ENCODE measurements at places on chromosomes 2 and 18.
A peak's percentile ranks its signal among the peaks of the same experiment; 100 is the strongest.

GRCh38 chr2:212649646-212650045 lies 111.0 kb upstream of the ERBB4 start:
- DNase-seq: no peak

DNA sequence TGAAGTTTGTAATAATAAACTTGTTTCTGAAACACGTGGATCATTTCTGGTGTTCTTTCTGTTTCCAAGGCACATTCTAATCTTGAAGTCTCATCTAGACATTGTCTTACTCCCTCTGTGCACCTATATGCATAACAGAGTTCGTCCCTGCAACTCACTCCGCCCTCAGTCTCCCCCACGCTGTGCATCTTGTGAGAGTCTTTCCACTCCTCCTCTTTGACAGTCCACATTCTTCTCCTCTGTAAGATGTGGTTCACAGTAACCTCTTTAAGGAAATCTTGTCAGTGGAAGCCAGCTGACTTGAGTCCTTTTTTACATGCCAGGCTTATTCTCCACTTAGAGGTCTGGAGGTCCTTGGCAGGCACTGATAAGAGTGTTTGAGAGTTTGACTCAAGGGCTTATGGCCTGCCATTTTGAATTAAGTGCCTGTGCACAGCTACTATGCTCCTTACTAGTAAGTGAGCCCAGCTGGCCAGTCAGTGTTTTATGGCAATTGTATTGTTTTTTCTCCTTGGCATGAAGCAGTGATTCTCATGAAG lies 108.9 kb upstream of the IL1R2 start:
- no peak for DNase-seq

- DNase-seq: no peak
Observed at GRCh38 chr2:231933916-231934401, 7.8 kb upstream of the NPPC start.

DNA sequence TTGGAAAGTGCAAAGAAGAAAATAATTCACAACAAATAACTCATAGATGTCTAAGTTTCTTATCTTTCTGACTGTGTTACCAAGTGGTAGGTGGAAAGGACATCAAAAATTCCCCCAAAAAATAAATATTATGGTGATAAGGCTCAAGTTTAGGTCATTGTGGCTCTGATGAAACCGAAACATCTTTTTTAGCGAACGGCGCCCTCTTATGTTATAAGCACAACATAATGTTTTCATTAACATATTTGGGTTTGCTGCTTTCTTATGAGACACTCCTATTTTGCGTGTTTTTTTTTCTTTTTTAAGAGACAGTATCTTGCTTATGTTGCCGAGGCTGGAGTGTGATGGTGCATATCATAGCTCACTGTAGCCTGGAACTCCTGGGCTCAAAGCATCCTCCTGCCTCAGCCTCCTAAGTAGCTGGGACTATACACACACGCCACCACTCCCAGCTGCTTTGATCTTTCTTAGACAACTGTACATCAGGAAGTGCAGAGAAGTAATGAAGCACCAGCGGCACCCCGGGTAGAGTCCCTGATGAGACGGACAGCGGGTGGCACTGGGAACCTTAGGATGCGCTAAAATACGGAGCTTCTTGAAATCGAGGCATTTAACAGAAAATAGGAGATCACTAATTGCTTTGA lies 38.5 kb upstream of the SLC35G4 start:
- no peak for DNase-seq

GRCh38 chr2:241760301-241760771 lies 16.3 kb upstream of the GAL3ST2 start:
- no peak for DNase-seq

- no peak for DNase-seq
Observed at GRCh38 chr2:43024515-43025011, 201.8 kb downstream of the ZFP36L2 start.

DNA sequence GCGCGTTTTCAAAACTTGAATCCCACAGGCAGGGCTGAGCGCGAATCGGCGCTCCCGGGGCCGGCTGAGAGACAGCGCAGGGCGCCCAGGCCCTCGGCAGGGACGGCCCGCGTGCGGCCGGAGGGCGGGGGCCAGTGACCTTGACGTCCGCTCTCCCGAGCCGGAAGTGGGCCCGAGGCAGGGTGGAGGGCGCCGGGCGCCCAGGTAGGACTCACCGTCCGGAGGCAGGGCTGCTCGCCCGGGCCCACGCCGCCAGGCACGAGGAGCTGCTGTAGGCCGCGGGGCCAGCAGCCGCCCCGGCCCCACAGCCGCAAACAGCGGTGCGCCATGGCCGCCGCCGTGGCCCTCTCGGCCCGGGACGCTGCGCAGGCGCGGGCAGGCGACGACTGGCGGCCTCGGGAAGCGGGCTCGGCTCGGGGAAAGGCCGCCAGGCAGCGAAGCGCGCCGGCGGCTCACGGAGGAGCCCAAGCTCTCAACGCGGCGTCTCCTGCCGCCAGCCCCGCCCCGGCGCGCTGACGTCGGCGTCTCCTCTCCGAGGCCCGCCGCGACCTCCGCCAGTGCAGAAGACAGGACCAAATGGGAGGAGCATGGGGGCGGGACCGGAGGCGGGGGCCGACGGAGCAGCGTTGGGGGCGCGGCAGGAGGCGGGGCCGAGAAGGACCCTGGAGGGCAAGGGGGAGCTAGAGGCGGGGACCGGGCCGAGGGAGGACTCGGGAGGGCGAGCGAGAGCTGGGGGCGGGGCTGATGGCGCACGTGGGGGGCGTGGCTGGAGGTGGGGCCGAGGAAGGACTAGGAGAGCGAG lies at the start of gene AFG3L2:
TSS of gene AFG3L2 (minus strand) at position 474 of the 802 bp plus-strand sequence. CDS start at position 329, 145 bp downstream.
- peak; percentile 98 for DNase-seq

DNA sequence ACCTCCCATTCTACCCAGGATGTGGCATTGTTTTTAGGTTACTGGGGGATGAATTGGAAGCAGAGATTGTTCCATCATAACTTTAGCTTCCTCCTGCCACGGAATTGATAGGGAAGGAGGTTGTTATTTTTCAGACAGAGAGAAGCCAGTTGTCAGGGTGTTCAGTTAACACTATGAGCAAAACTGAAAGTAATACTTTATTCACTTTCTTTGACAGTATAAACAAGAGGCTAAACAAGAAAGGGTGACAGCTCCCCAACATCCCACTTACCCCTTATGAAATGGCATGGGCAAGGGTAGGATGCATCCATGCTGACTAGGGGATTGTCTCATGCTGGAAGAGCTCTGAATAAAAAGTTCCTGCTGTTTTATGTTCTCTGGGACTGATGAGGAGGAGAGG lies 36.4 kb upstream of the GAREM1 start:
- DNase-seq: no peak

DNA sequence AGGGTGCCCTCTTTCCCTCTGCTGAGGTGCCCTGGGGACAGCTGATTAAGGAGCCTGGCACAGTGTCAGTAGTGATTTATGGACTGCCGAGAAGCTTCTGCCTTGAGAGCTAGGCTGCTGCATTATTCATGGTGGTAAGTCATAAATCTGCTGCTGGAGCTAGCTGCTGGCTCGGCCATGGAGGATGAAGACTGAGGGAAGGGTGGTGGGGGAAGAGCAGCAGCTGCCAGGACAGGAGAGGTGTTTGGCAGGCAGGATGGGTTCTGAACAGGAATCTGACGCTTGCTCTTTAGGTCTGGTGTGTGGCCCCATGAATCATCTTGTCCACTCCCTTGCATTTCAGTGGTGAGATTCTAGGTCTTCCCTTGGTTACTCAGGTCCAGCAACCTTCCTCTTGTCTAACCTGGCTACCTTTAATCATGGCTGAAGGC lies 296.3 kb downstream of the DYSF start:
- DNase-seq: no peak

DNA sequence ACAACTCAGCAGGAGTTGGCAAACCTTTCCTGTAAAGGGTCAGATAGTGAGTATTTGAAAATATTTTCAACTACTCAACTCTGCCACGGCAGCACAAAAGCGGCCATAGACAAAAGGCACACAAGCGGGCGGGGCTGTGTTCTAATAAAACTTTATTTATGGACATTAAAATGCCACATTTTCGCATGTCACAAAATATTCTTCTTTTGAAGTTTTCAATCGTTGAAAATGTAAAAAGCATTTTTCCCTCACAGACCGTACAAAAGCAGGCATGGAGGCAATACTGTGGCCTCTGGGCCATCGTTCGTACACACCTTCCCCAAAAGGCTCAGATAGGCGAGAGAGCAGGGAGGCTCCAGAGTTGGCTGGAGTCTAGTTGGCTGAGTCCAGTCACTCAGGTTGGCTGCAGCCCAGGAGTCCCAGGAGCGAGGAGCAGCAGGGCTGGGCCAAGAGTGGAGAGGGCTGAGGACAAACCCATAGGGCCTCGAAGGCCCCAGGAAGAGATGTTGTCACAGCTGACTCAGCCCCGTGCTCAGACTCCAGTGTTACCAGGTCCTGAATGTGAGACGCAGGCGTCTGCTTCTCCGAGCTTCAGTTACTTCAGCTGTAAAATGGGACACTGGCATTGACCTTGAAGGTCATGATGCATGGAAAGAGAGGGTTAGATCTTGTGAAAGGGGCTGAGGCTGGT lies 42.5 kb downstream of the SDC1 start:
- no peak for DNase-seq

DNA sequence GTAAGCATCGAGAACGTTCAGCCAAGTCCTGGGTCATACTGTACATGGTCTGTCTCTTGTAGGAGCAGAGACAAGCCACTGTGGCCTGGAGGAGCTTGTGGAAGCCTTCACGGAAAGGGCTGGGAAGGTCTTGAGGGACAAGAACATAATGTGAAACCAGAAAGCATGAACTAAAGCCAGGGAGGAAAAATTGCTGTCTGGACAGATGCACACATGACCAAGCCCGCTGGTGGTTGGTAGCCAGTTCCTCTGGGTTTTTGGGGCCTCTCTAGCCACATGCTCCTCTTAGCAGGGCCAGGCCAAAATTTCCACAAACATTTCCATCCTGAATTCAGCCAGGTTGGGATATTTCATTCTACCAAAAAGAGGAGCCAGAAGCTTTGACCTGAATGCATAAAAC lies 196.2 kb upstream of the SIX2 start:
- DNase-seq: no peak

DNA sequence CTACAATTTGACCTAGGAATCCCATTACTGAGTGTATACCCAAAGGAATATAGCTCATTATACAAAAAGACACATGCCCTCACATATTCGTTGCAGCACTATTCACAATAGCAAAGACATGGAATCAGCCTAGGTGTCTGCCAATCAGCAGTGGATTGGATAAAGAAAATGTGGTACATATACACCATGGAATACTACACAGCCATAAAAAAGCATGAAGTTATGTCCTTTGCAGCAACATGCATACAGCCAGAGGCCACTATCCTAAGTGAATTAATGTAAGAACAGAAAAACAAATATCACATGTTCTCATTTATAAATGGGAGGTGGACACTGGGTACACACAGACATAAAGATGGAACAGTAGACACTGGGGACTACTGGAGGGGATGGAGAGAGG lies 54.0 kb downstream of the GREB1L start:
- DNase-seq: no peak

- no peak for DNase-seq
Observed at GRCh38 chr2:146777181-146777580, 1067.6 kb upstream of the ACVR2A start.

- no peak for DNase-seq
Observed at GRCh38 chr2:24973812-24974211, 2.1 kb upstream of the DNAJC27 start.

DNA sequence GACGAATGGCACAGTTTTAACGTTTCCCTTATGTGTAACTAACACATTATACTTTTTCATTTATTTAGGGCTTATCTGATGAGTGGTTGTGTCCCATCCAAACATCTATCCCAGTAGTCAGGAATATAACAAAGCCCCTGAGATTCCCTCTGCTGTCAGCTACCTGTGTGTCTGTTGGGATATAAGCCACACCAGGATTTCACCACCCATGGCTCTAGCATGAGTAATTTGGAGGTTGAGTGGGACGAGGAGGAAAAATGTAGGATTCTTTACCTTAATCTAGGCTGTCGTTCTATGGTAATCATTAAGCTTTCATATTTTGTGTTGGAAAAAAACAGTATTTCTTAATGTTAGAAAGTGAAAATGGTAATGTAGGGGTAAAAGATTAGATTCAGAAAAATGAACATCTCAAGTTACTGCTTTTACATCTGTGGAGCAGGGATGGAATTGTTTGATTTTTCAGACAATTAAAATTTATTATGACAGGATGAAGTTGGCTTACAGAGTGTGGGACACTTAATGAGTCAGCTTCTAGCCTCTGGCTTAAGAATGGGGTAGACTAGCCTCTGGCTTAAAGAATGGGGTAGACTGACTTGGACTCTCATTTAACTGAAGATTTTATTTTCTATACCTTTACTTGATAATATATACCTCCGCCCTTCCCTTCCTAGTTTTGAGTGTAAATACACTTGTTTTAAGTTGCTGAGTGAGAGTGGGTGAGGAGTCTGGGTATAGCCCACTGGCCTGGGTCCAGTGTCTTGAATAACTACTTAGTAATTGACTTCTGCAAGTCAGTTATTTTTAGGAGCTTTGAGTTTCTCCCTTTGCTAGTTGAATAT lies 88.5 kb upstream of the RANBP2 start:
- DNase-seq: no peak

DNA sequence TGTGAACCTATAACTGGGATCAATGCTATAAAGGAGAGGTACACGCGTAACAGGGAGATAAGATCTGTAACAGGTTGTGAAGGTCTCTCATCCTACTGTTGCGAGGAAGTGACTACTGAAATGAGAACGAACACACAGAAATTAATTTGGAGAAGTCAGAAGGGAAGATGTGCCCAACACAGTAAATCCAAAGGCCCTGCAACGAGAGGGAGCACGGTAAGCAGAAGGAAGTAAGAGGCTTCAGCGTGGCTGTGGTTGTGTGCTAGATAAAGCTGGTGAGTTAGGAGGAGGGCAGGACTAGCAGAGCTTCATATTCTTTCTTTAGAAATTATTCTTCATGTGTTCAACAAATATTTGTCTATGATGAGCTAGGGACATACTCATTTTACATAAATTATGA lies 2.5 kb upstream of the ATG16L1 start:
- DNase-seq: no peak

GRCh38 chr2:137155356-137156104 lies 390.2 kb downstream of the THSD7B start:
- DNase-seq: no peak

DNA sequence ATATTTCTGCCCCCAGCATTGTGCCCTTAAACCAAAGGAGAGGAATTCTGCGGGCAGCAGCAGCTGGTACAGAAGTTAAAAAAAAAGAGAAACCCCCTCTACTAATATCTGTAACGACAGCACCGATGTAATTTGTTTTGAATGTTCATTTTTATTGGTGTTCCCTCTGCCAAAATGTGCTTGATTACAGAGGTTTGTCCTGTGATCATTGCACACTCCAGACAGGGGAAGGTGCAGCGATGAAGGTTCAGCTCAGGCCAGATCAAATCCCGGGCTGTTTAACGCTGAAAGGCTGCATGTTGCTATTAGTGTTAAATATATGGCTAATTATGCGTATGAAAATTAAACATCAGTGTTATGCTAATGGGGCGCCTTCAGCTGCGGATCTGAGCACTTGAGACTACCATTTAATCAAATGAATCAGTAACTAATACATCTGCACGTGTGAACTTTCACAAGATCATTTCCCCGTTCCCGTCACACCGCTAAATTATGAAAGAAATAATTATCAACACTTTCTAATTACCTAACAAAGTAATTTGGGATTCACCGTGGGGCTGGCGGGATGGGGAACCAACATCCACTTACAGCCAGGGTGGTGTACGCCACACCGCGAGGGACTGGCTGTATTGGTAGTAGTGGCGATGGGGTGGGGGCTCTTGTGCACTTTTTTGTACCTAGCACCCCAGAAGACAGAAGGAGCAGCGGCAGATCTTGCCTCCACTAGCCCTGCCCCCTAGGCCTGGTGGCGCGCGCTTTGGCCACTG lies 1.5 kb upstream of the DLX1 start:
- DNase-seq: no peak

All from NCI-H1436 (cell line).